ENCODE measurements at places on chromosomes 2 and 18.
A peak's percentile ranks its signal among the peaks of the same experiment; 100 is the strongest.

DNA sequence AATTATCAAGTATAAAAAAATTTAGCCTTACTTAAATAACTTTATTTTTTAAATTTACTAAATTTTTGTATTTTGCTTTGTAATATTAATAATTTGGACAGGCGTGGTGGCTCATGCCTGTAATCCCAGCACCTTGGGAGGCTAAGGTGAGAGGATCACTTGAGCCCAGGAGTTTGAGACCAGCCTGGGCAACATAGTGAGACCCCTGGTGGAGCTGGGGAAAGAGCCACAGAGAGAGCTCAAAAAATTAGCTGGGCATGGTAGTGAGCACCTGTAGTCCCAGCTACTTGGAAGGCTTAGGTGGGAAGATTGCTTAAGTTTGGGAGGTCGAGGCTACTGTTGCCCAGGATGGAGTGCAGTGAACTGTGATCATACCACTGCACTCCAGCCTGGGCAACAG lies 143.5 kb downstream of the B3GNT2 start:
- no peak for DNase-seq

- DNase-seq, result no peak
These were observed 76.4 kb upstream of the CNGA3 start for GRCh38 chr2:98269830-98270229.

DNA sequence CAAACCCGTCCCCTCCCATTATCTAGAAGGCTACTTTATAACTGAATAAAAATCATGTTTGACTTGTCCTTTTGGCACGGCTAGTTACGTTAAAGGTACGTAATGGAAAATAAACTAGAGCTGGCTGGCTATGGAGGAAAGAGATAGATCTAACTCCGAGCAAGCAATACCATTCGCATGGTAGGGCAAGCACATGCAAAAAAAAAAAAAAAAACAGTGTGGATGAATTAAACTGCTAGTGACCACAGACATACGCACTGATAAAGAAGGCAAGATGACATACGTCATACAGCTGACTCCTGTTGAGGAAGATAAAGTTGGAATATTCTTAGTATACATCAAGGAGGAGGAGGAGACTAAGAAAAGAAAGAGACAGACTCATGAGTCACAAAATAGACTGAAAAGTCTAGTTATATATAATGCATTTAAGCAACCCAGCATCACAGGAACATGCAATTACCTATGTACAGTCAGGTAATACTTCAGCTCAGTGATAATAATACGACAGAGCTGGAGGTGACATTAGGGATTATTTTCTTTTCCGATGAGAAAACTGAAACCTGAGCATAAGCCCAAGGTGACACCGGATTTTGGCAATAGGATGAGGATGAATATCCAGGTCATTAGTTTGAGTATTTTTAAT lies 37.9 kb upstream of the NARS1 start:
- no peak for DNase-seq

- no peak for DNase-seq
These were observed 513.8 kb downstream of the RNF144A start for GRCh38 chr2:7430869-7431641.

- DNase-seq, result no peak
These were observed 42.9 kb upstream of the RIT2 start for GRCh38 chr18:43158381-43158780.

- no peak for DNase-seq
These were observed 74.2 kb downstream of the SH3BP4 start for GRCh38 chr2:235025800-235026536.

DNA sequence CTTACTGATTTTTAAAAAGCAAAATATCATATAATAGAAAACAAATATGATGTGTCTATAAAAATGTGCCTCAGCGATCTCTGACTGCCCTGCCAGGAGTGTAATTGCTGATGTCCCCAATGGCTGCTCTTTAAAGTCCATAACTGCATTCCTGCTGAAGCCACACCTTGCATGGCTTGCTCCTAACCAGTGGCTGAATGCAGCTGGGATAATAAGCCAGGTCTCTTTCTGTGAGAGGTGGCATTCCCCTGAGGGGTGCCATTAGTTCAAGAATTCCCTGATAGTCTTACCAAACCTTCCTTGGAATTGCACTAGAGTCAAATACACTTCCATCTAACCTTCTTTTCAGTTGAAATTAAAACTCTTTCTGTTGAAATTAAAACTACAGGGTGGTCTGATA lies 125.8 kb upstream of the ZNF804A start:
- DNase-seq, result no peak

GRCh38 chr2:29450596-29451222 lies 335.5 kb downstream of the CLIP4 start:
- DNase-seq, result no peak

DNA sequence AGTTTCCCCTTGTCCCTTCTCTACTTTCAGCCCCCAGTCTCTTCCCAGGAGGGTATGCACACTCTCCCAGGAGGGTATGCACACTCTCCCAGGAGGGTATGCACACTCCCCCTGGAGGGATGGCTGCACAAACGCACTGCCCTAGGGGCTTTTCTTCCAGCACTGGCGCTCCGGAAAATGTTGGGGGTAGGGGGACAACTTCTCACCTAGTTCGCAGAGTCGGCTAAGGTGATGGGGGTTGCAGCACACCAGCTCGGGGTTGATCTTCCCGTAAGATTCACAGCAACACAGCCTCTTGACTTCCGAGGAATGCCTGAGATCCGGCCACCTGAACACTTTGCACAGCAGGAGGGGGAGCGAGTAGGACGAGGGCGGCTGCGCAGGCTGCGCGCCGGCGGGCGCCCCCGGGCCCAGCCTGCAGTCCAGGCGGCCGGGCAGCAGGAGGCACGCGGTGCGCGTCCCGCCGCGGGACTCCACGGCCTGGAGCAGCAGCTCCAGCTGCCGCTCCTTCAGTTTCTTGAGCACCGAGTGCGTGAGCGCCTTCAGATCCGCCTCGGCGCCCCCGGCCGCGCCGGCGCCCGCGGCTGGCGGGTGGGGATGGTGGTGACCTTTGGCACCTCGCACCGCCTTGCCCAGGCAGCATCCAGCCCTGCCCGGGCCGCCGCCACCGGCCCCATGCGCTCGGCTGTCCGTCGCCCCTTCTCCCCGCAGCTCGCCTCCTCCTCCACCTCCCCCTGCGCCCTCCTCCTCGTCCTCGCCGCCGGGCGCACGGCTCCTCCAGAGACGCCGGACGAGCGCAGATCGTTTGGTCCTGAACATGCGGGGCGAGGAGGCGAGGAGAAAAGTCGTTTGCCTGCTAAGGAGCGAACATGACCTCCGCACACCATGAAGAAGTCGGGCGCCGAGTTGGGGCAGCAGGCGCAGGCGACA lies 894 bp downstream of the SMAD7 start:
- no peak for DNase-seq

DNA sequence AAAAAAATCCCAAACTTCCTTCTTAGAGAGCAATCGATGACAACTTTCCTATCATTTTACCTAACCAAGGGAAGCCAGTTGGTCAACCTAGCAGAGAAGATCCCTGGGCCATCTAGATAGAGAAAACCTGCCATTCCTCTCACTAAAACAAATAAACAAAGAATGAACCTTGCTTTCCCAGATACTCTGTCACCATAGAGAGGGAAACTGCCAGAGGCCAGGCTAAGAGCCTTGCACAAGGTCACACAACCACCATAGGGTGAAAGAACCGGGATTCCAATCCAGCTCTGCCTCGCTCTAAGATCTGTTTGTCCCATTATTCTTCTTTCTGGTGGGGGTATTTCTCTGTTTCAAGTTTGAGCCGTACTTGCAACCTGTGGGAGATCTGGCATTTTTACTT lies 154.6 kb downstream of the CYRIA start:
- no peak for DNase-seq

- DNase-seq, result no peak
These were observed 26.7 kb upstream of the TGFA start for GRCh38 chr2:70580352-70580751.

- no peak for DNase-seq
These were observed 23.7 kb upstream of the CD28 start for GRCh38 chr2:203682688-203683130.

- DNase-seq, result no peak
These were observed 995.6 kb upstream of the FANCL start for GRCh38 chr2:59236723-59237122.

DNA sequence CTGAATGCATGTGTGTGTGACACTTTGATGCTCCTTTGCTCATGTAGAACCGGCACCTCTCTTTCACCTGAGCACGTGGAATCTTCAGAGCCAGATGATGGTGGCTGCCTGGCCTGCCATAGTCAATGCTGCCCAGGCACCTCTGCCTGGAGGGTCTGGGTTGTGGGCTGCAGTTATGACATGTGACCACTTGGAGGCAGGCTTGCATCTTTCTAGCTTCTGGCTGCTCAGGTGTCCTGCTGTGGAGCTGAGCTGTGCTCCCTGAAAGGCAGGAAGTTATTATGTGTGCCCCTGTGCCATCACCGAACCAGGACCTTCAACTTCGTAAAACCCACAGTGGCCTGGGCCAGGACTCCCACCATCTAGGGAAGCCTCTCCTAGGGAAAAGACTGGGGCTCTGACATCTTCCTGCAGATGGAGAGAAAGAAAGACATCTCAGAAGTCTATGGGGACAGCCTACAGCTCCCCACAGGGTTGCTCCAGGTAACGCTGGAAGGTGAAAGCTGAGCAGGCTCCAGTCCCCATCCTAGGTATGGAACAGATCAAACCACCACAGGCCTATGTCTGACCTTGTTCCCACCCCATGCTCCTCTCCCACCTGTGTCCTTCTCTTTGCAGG lies 30.2 kb downstream of the PSD4 start:
- DNase-seq, result peak; percentile 55

- no peak for DNase-seq
These were observed 95.0 kb downstream of the RNF144A start for GRCh38 chr2:7012141-7012764.

DNA sequence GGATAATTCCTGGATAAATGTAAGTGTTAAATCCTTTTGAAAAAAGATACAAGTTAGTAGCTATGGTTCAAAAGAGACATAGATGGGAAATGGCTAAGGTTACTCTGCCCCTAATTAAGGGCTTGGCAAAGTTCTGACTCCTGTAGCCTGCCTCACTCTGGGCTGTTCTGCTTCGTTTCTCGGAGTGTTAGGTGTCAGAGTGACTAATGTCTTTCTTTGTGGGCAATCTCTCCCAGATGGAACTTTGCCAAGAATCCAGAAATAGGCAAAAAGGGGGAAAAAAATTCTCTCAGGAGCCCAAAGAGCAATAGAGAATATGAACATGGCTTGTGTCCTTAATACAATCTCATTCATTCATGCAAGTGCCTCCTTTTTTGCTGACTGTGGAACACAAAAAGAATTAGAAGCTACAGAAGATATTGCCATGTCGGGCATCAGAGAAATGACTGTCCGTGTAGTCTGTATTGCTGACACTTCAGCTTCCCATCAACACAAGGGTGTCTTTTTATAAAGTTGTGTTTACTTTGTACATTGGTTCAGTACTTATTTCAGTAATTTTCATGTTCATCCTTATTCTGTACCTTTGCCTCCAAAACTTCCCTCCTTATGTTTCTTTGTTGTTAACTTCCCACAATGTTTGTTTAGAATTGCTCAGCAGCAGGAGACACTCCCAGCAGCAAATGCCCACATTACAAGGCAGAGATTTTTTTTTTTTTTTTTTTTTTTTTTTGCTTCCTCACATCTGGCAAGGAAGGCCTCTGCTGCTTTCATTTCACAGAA lies 134.0 kb downstream of the FTCDNL1 start:
- no peak for DNase-seq

GRCh38 chr18:11937874-11938478 lies 29.9 kb upstream of the MPPE1 start:
- peak; percentile 56 for DNase-seq

- no peak for DNase-seq
These were observed 612.7 kb downstream of the EPHA4 start for GRCh38 chr2:220959391-220959802.

DNA sequence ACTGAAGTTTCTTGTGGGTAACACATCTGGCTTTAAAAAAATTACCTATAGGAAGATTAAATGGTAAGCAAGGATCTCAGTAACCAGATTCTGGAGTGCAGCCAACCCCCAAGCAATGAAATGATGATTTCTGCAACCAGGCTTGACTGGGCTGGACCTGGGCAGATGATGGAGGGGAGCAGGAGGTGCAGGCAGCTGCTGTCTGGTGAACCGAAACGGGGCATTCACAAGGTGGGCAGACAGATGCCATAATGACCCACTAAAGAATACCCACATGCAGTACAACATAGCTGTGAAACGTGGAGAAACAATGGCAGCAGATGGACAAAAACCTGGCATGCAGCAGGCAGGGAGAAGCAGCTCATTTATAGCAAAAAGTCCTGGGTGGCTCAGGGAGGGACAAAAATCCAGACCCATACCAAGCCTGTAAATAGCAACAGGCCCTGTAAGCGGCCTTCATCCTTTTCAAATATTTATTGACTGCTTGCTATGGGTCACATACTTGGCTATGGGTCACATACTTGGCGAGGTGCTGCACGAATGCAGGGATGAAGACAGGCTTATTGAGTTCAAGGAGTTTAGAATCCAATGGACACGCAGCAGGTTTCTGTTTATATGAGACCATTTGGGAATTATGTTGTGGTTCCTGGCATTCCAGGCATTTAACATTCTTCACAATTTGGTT lies 244.7 kb downstream of the HRH4 start:
- DNase-seq, result no peak

DNA sequence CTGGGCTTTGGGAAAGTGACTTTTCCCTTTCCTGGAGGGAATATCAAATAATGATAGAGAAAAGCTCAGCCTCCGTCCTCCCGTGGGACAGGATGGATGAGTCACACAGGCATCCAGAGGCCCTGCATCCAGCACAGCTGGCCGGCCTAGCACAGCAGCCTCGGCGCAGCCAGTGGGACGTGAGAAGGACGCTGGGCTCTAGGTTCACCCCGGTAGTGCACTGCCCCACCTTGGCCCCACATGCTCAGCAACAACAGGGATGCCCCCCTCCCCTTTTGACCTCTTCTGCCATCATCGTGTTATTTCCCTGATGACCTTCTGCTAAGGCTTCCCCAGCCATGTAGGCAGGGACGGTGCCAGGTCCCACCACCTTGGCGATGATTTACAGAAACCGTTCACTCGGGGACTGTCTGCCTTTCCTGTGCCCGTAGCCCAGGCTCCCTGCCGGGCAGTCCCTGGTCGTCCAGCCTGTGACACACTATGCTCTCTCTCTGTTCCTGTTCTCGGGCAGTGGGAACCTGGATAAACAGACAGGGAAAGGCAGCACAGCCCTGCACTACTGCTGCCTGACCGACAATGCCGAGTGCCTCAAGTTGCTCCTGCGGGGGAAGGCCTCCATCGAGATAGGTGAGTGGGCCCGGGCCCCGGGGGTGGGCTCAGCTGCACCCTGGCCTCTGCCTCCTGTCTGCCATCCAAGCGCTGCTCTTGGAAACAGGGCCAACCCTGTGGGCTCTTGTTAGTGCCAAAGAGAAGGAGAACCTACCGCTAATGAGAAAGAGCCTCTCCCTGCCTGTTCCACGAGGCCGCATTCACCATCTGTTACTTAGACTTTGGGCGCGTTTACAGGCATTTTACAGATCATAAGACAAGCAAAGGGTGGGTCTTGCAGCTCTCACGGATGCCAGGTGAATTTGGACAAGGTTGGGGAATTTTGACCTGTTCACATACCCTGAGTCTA lies 44.6 kb downstream of the ITGB1BP1 start:
- DNase-seq, result no peak

DNA sequence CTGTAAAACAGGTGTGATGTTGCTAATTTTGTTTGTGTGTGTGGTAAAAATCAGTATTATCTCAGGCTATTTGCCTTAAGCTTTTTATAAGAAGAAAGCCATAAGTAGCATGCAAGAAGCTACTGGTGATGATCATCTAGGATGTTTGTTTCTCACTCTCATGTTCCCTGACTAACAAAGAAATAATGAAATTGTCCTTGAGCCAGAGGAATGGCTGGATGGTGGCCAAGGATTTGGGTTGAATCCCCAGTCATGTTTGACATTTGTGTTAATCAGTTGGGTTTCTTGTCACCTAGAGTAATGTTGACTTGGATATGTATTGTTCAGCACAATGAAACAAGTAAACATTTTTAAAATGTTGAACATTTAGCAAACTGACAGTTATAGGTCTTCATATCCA lies 496.8 kb upstream of the ZEB2 start:
- DNase-seq, result no peak
